ENCODE measurements at places on chromosomes 11 and 22.

GRCh38 chr11:115324581-115325432 lies 179.4 kb downstream of the CADM1 start:
- peak; percentile 53 for DNase-seq

DNA sequence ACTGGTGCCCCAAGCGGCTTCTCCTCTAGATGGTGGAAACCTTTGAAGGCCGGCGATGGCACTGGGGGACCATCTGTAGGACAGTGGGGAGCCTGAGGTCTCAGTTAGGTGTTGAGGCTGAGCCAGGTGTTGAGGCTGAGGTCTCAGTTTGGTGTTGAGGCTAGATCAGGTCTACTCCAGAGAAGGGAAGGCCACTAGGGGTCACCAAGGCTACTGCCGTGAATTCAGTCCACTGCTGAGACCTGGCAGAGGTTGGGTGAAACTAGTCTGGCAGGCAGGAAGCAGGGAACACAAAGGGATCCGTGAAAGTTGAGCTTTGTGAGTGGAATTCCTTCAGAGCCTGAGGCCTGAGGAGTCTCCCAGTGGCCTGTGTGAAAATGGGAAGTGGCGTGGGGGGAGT lies 123.8 kb upstream of the FGF3 start:
- DNase-seq = no peak

DNA sequence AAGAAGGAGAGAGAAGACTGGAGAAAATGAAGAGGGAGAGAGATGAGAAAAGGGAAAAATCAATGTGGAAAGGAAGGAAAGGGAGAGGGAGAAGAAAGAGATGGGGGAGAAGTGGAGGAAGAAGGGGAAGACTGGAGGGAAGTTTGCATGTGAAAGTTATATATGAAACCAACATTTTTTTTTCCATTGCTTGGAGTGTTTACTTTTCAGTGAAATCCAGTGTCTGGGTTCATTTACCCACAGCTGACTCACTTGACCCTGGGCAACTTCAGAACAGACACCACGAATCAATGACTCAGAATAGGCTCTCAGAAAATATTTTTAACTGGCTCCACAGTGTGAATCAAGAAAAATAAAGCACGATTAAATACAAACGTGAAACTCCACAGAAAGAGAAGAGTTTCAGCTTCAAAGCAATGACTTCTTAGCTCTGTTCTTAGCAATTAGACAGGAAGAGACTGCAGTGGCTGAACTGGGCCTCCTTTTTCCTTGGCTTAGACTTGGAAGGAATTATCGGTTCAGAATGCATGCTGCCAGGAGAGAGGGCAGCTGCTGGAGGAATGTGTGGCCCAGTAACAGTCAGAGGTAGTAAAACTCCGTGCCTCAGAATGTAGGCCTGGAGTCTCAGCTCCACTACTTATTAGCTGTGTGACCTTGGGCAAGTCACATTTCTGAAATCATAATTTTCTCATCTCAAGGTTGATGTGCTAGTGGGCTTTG lies 237.5 kb downstream of the MIAT start:
- no peak for DNase-seq

- DNase-seq = peak; percentile 80
Measured at GRCh38 chr11:450809-451451, 851 bp downstream of the PTDSS2 start.

- no peak for DNase-seq
Measured at GRCh38 chr11:107043242-107044006, 25.1 kb upstream of the GUCY1A2 start.

DNA sequence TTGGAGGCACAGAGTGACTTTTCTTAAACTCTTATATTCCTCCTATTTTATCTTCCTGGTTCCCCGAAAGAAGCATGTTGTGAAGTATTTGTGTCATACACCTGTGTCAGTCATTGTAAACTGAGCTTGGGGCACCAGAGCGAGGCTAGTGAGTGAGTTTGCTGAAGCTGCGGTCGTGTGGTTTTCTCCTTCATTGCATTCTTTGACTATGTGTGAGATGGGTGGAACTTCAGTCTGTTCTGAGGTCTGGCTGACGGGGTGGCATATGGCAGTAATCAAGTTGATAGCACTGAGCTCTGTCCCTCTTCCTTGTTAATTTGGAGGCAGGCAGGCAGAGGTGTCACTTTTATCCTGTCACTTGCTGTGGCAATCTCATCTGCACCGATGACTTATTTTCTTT lies 4.2 kb downstream of the VPS26B start:
- DNase-seq = peak; percentile 41

GRCh38 chr11:71537537-71537936 lies 288 bp upstream of the KRTAP5-8 start:
- no peak for DNase-seq

GRCh38 chr11:123839131-123839530 lies 33.0 kb upstream of the OR6M1 start:
- no peak for DNase-seq

- DNase-seq = no peak
Measured at GRCh38 chr11:74615988-74616387, 23.6 kb downstream of the POLD3 start.

DNA sequence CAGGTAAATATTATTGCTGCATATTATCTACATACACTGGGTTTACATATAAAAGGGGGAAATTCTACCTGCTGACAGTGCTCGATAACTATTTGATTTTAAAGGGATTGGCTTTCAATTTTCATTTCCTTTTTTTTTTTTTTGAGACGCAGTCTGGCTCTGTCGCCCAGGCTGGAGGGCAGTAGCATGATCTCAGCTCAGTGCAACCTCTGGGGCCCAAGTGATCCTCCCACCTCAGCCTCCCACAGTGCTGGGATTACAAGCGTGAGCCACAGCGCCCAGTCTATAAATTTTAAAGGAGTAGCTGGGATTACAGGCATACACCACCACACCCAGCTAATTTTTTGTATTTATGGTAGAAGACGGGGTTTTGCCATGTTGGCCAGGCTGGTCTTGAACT lies 3.2 kb upstream of the PCF11 start:
- no peak for DNase-seq

DNA sequence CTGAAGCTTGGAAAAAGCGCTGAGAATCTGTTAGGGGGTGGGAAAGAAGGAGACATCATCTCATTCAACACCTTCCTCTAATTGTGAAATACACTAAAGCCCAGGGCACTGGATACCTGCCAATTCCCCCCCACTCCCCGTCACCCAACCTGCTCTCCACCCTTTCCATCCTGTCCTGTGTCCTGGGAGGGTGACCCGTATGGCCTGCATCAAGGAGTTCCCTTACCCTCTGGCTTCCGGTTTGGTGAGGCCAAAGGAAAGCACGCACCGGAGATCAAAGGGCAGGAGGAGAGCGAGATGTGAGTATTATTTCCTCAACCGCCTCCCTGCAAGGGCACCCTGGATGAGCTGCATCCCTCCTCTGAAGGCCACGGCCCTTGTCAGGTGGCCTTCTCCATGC lies 65.0 kb upstream of the PTPRJ start:
- DNase-seq = no peak

DNA sequence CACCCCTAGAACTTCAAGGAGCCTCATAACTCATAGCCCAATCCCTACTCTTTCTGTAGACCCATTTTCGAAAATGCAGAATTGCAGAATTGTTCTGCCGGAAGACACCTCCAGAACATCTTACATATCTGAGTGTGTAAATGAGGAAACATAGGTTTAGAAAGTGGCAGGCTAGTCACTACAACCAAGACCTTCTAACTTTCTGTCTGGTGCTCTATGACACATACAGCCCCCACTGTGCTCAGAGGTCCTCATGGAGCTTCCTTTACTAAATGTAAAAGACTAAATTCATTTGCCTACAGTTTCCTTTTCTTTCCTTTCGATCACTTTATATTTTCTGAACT lies 132.1 kb upstream of the DDI1 start:
- no peak for DNase-seq

DNA sequence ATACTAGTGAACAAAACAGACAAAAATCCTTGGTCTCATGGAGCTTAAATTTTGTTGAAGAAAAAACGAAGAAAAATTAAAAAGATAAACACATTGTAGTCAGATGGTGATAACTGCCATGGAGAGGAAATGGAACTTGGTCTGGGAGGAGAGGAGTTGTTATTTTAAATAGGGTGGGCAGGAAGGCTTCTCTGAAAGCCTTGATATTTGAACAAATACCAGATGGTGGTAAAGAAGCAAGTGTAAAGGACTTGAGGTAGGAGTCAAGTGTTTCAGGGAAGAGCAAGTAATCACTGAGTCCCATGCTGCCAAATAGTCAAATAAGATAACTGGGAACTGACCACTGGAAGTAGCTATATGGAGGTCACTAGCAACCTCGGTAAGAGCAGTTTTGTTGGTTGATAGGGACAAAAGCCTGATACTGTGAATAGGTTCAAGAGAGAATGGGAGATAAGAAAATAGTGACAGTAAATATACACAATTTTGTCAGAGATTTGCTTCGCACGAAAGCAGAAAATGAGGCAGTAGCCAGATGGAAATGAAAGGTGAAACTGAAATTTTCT lies 55.1 kb downstream of the SESN3 start:
- no peak for DNase-seq

GRCh38 chr11:1829039-1829820 lies 5.6 kb upstream of the SYT8 start:
- no peak for DNase-seq

DNA sequence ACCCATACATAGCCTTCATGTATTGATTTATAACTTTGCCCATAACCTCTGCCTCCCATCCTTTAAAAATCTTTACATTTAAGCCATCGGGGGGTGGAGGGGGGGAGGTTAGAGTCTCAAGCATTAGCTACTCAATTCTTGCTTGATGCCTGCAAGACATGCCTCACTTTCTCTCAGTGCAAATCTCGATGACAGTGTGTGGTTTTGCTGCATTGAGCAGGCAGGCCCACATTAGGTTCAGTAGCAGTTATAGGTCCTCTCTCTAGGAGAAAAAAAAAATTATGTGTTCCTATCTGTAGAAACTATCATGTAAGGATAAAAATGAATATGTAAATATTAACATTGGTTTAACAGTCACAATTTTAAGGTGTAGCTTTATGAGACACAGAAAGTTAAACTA lies 314.0 kb upstream of the ANO3 start:
- no peak for DNase-seq

DNA sequence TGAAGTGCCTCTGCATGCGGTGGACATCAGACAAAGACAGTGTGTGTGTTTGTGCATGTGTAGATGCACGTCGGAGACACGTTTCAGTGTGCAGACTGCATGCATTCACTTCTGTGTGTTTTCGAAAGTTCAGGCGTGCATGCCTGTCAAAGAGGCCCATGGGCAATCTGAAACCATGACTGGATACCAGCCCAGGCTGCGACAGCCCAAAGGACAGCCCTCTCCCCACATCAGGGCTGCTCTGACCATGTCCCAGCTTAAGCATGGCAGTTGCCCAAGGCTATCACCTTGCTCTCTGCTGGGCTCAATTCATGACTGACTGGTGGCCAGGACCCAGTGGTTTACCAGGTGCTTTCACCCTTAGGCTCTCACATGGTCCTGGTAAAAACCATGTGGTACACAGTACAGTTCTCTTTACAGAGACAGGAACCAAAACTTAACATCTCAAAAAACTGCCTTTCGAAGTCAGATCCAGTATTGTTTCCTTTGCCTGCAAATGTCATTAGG lies 423.7 kb upstream of the CADM1 start:
- no peak for DNase-seq

GRCh38 chr11:132057266-132057665 lies 686.9 kb downstream of the NTM start:
- no peak for DNase-seq

- no peak for DNase-seq
Measured at GRCh38 chr22:25630447-25630846, 66.0 kb downstream of the GRK3 start.

GRCh38 chr11:133163463-133164419 lies 368.6 kb downstream of the OPCML start:
- peak; percentile 12 for DNase-seq

DNA sequence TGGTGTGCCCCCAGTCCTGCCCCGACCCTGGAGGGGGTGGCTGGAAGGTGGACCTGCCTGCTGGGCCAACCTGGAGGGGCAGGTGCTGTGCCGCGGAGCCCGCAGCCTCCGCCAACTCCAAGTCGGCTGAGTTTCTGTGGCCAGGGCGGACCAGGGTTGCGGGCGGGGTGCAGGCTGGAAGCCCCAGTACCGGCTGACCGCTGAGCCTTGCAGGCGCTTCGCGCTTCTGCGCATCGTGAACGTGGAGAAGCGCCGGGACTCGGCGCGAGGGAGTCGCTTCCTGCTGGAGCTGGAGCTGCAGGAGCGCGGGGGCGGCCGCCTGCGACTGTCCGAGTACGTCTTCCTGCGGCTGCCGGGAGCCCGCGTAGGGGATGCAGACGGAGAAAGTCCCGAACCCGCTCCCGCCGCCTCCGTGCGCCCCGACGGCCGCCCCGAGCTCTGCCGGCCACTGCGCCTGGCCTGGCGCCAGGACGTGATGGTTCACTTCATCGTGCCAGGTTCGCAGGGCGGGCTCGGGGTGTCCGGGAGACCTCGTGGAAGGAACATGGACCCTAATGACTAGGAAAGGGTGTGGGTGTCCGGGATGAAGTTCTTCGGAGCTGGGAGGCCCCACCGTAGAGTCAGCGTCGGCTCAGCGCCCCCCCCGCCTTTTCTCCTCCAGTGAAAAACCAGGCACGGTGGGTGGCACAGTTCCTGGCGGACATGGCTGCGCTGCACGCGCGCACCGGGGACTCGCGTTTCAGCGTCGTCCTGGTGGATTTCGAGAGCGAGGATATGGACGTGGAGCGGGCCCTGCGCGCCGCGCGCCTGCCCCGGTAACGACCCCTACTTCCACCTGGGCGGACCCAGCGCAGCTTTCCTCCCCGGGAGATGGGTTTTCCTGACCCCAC lies 10.2 kb downstream of the B4GALNT4 start:
- DNase-seq = no peak

GRCh38 chr22:49659924-49660315 lies 167.8 kb downstream of the BRD1 start:
- no peak for DNase-seq

- no peak for DNase-seq
Measured at GRCh38 chr11:32391956-32392553, 43.3 kb downstream of the WT1 start.

GRCh38 chr22:33747029-33747428 lies 173.2 kb downstream of the LARGE1 start:
- DNase-seq = no peak

DNA sequence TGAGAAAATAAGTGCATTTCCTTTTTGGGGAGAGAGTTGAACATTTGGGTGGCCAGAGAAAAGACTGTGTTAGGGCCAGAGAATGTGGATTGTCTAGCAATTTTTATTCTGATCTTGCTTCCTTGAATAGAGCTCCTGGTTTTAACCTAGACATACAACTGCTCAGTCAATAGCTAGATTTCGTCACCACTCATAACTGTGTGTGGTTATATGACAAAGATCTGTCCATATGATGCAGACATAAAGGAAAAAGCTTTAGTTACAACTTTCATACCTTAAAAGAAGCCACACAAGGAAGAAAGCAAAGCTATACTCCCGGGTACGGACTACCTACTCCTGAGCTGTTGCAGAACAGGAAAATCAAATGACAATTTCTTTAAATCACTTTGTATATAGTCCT lies 37.2 kb downstream of the MS4A6A start:
- DNase-seq = no peak

DNA sequence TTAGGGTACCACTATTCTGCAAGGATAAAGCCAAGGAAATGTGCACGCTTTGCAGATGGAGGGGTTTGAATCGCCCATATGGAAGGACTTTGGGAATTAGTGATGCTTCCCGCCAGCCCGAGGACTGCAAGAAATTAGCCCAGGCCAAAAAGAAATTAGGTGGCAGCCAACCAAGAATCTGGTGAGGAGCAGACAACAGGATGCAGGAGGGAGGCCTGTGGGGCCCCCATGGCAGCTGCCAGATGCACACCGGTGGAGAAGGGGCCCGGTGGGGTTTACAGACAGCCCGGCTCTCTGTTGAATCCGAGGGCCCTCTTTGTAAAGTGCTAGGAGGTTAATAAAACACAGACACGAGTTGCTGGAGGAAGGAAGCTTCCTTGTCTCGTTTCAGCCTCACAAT lies 73.5 kb downstream of the TIMP3 start:
- DNase-seq = no peak
